NCI-H2081 treated with DMSO at 0.1 percent for 48 hours (cell line): ENCODE measurements at places on chromosomes 3 and 15.

DNA sequence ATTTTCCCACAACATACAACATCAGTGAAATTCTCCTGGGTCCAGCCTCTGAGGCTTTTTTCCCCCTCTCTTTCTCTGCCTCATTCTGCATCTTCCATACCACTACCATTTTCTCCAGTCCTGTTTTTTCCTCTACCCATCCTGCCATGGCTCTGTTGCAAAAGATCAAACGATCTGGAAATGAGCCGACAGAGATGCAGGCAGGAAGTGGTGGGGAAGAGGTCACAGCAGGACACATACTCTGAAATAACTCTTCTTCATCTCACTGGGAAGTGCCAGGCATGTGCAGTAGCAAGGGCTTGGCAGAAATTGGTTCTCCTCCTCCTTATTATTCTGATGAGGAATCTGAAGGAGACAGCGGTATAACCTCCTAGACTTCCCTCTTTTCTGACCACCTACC is 114.3 kb downstream of the CORO2B start:
- DNase-seq = no peak

DNA sequence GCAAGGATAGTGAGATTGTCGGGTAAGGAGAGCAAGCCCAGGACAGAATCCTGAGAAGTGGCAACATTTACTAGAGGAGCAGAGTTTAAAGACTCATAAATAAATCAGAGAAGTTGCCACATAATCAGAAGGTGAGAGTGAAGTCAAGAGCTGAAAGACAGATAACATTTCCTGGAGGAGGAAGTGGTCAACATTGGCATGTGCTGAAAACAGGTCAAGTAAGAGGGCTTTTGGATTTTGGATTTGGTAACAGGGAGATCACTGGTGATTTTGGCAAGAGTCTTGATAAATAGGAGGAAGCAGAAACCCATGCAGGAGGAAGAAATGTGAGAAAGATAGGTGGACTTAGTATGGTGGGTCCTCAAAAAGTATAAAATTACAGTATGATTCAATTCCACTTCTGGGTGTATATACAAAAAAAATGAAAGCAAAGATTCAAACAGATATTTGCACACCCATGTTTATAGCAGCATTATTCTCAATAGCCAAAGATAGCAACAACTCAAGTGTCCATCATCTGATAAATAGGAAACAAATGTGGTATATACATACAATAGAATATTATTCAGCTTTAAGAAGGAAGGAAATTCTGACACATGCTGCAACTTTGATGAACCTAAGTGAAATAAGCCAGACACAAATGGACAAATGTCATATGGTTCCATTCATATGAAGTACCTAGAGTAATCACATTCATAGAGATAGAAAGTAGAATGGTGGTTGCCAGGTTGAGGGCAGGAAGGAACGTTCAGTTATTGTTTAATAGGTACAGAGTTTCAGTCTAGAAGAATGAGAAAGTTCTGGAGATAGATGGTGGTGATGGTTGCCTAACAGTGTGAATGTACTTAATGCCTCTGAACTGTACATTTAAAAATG is 27.3 kb upstream of the MBNL1 start:
- no peak for DNase-seq

- no peak for DNase-seq
Measured at GRCh38 chr3:7207125-7207524, 346.2 kb downstream of the GRM7 start.

DNA sequence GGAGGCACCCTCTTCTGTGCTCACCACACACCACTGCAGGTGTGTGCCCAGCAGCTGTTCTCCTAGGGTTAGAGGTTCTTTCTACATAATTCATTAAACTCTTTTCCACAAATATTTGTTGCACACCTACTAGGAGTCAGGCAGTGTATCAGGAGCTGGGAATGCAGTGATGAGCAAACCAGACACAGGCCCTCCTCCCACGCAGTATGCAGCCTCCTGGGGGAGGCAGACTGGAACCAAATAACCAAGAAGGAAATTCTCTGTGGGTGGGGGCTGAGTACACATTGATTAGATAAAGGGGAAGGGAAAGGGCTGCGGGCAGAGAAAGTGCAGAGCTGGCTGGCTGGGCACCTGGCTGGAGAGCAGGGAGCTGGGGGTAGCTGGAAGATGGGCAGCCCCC is 18.5 kb upstream of the C3orf22 start:
- DNase-seq = no peak

- no peak for DNase-seq
Measured at GRCh38 chr15:86273309-86273708, 193.6 kb downstream of the AGBL1 start.
